Activated CD8-positive, alpha-beta memory T cell treated with anti-CD3 and anti-CD28 coated beads for 1 hour (primary cell): ENCODE measurements at places on chromosomes 5 and 9.

GRCh38 chr9:125812403-125812802 lies 65.2 kb downstream of the PBX3 start:
- DNase-seq: no peak

DNA sequence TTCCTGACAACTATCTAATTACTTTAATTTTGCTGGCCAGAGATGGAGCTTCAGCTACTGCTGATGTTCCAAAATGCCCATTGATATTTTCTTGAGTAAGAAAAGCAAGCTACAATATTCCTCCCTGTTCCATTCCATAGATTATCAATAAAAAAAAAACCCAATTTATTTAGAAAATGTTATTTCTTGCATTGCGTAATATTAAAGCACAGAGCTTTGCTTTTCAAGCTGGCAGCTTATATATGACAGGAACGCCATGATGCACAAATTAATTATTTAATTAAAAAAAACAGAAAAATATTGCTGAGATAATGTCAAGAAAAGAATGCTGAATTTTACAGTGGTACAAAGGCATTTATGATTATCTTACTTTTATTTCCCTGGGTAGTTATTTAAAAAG lies 47.9 kb downstream of the TRPM3 start:
- no peak for DNase-seq

- DNase-seq: no peak
These were observed 588 bp upstream of the ZBED3 start for GRCh38 chr5:77087484-77088261.

DNA sequence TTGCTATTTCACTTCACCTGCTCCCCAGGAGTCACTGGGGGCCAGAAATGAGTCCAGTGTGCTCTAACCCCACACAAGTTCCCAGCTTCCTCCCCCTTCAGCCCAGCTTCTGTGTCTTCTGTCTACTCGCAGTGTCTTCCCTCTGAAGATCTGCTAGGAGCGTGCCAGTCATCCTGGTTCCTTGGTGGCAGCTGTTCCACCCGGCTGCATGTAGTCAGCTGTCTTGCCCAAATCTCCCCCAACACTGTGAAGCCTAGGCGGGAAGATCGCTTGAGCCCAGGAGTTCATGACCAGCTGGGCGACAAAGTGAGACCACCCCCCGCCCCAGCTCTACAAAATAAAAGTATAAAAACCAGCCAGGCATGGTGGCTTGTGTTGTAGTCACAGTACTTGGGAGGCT lies 154.0 kb downstream of the GDNF start:
- no peak for DNase-seq

- DNase-seq: no peak
These were observed 164.9 kb downstream of the CD180 start for GRCh38 chr5:67031692-67032091.

GRCh38 chr5:73317523-73317922 lies 131.1 kb downstream of the FOXD1 start:
- DNase-seq: no peak

DNA sequence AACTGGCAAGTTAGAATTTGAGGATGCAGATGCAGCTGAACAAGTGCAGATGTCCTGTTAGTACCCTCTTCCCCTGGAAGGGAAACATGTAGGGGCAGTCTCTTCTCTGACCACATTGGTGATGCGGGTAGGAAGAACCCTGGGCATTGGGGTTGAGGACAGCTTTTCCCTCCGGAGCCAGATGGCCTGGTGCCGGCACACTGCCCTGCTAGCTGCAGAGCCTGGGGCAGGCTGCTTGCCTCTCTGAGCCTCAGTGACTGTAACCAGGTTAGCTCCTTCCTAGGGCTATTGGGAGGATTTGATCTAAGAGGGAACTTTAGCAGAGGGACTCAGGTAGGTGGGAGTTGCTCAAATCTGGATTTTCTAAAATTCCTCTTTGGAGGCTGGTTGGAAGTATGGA lies 148.4 kb downstream of the HSPA4 start:
- DNase-seq: no peak

DNA sequence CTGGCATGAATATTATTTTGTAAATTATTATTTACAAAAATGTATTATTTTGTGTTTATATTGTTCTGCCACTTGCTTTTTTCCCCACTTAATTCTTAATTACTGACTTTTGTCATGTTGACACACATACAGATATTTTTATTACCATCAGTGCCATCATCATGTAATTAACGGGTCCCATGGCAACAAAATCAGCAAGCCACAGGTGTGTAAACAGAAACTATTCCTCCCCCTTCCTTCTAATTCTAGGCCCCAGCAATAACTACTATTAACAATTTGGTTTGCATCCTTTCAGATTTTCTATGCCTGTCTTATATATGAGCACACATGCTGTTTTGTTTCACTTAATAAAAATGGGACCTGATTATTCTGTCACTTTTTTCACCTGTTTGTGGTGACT lies 29.3 kb downstream of the CYFIP2 start:
- no peak for DNase-seq

DNA sequence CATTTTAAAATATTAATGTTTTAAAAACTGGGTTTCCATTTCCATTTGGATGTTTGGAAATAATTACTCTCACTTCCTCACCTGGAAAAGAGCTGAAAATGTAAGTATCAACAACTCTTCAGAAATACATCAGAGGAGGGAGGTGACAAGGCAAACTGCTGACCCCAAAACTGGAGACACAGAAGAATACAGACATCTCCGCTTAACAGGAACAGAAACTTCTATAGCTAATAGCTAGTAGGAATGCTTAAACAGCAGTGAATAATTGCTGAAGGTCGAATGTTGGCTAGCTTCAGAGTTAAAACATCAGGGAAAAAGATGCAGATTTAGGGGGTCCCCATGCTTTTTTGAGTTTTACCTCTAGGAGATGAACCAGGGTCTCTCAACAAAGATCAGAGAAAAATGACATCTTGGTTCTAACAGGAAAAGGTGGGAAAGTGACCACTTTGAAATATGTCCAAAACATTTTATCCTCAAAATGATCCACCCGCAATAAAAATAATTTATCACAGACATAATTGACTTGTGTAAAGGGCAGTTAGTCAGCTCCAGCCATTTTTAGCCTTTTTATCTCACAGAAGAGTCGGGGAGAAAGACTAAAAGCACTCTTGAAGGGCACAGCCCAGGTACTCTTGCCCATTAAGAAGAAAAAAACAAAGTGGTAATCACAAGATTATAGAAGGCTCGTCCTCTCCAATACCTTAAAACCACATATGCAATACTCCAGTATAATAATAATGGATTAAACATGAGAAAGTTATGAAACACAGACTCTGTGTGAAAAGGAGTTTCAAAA lies 1474.9 kb downstream of the EFNA5 start:
- no peak for DNase-seq

DNA sequence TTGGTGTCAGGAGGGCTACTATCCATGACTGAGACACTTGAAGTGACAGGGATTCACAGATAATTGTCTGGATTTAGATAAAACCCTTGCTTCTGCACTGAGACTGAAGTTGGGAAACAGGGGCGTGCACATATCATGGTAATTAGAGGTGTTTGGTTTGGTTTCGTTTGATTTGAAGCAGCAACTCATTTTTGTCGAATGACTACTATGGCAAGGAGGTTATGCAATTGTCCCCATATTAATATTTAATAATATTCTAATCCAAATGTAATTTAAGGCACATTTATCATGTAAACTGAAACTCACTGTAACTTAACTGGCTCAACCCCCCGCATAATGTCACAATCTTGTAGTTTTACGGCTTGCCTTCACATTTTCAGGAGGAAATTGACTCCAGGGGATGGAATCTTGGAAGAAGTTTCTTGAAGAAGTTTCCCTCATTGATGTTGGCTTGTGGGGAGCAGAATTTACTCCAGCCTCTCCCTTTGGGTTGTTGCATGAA lies 12.5 kb downstream of the ZNF366 start:
- no peak for DNase-seq
